T-helper 2 cell treated with Interferon-gamma antibody and Interleukin-4, amounts not matched to agents 5 μg/mL and 100 μg/mL, for 36 hours (primary cell): ENCODE measurements at places on chromosomes 12 and 14.

DNA sequence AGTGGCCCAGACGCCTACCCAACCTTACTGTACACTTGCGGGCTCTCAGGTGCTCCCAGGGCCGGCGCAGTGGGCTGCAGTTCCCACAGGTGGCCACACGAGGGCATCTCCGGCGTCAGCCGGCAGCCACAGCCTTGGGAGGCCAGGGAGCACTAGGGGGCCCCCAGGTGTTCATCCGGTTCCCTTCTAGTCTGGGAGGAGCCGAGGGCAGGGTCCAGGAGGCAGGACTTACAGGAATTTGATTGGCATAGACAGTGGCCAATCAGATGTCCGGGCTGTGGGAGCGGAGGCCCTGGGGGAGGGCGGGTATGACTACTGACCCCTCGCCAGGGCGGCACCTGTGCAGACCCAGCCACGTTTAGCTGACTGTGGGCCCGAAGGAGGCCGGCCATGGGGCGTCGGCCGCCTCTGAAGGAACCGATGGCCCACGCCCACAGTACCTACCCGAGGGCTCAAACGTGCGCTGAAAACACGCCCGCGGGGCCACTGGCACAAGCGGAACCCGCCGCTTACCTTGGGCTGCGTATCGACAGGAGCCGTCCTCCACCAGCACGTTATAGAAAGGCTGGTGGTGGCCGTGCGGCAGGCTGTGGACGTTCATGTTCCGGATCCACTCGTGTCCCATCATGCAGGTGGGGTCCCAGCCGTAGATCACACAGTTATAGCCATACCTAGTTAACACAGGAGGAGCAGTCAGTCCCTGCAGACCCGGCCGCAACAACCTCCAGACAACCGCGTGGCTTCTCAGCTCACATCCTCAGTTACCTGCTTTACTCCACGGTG, 34.8 kb downstream of the FBXO21 start:
- no peak overlapping the region for H3K4me3 ChIP-seq
- no peak overlapping the region for H3K27ac ChIP-seq
- H3K27me3 ChIP-seq: no peaks in the 10 kb centered on the region
- H3K36me3 ChIP-seq: peaks cover 52% of the 10 kb centered on the region
- H3K4me1 ChIP-seq: peaks cover 17% of the 10 kb centered on the region

DNA sequence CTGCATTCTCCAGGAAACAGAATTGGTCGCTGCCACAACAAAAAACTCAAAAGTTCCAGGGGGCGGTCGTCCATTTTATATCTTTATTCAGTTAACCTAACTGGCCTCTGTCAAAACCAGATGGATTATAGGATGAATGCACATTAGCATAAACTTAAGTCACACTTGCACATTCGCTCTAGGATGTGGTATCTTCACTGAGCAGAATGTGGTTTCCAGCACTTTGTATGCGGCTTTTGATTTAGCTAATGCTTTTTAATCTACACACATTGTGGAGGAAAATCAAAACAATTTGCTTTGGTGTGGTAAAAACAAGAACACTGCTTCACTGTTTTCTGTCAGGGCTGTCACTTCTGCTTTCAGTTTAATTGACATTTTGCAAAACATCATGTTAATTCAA, 4.5 kb downstream of the TAS2R50 start:
- peak; percentile 43 for DNase-seq
- H3K27me3 ChIP-seq: peaks cover 58% of the 10 kb centered on the region
- peaks cover 4% of the 10 kb centered on the region for H3K36me3 ChIP-seq
- peaks cover 21% of the 10 kb centered on the region for H3K4me1 ChIP-seq

DNA sequence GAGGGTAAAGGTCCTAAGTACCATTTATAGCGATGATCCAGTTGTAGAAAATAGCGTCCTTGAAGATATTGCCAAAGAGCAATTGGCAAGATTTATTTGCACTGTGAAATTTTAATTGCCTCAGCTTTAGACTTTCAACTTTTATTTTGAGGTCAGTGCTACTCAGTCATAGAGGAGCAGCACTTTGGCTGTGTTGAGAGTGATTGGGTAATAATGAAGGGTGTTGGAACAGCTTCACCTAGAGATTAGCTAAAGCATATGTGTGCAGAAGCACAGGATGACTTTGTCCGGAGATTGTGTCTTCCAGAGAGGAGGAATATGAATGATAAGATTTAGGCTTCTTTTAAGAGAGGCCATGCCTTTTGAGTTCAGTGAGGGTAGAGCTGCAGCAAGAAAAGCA, 164.8 kb downstream of the NPAS3 start:
- H3K36me3 ChIP-seq: no peaks in the 10 kb centered on the region
- no peak overlapping the region for H3K4me3 ChIP-seq
- DNase-seq: no peak
- no peaks in the 10 kb centered on the region for H3K4me1 ChIP-seq
- no peaks in the 10 kb centered on the region for H3K27me3 ChIP-seq
- H3K27ac ChIP-seq: no peak overlapping the region

- no peaks in the 10 kb centered on the region for H3K4me1 ChIP-seq
- H3K27me3 ChIP-seq: no peaks in the 10 kb centered on the region
- H3K36me3 ChIP-seq: no peaks in the 10 kb centered on the region
- DNase-seq: no peak
Observed at GRCh38 chr12:82810568-82810967, 123.9 kb downstream of the TMTC2 start.

DNA sequence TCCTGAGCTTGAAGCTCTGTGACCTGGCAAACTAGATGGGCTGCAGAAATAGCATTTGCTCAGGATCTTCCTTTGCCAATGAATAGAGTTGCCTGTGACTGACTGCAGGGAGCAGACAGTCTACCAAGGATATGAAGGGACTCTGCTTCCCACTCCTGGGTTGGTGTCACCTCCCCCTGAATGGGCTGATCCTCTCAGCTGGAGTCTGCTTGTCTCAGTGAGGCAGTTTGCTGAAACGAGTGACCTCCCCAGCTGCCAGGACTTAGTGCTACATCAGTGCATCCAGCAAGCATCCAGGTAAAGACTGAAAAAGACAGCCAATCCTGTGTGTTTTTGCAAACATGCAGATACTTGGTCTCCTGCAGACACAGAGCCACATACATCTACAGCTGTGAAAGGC, 28.5 kb downstream of the PAH start:
- H3K27me3 ChIP-seq: no peaks in the 10 kb centered on the region
- no peaks in the 10 kb centered on the region for H3K36me3 ChIP-seq
- H3K4me3 ChIP-seq: no peak overlapping the region

DNA sequence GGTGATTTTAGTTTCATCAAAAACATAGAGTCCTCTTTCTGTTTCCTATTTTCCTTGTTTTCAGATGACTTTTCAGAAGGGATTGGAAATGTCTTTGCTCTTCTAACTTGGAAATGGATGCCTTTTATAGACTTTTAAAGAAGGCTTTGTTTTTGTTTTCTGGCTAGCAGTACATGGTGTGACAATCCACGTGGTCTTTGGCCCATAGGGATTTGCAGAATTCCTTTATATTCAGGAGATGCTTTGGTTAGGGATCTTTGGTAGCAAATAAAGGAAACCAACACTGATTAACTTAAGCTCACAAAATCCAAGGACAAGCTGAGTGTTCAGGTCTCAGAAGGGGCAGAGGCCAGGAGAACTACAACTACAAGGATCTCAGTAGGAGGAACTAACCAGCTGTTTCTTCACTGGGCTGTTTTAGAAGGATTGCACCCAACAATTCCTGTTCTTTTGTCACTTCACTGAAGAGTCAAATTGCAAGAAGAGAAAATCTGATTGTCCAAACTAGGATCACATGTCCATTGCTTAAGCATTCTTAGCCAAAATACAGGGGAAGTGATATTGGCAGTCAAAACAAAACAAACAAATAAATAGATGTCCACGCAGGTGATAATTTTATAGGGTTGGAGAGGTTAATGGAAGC, 58.6 kb upstream of the MANSC4 start:
- peaks cover 3% of the 10 kb centered on the region for H3K27me3 ChIP-seq
- H3K4me3 ChIP-seq: no peak overlapping the region
- no peaks in the 10 kb centered on the region for H3K4me1 ChIP-seq
- no peak overlapping the region for H3K27ac ChIP-seq
- H3K36me3 ChIP-seq: no peaks in the 10 kb centered on the region

- H3K4me3 ChIP-seq: peak overlapping the region; percentile 95
- no peak for DNase-seq
- H3K27ac ChIP-seq: peak overlapping the region; percentile 95
- peaks cover 21% of the 10 kb centered on the region for H3K4me1 ChIP-seq
- H3K36me3 ChIP-seq: no peaks in the 10 kb centered on the region
Observed at GRCh38 chr12:55715169-55715764, 579 bp upstream of the BLOC1S1 start.

DNA sequence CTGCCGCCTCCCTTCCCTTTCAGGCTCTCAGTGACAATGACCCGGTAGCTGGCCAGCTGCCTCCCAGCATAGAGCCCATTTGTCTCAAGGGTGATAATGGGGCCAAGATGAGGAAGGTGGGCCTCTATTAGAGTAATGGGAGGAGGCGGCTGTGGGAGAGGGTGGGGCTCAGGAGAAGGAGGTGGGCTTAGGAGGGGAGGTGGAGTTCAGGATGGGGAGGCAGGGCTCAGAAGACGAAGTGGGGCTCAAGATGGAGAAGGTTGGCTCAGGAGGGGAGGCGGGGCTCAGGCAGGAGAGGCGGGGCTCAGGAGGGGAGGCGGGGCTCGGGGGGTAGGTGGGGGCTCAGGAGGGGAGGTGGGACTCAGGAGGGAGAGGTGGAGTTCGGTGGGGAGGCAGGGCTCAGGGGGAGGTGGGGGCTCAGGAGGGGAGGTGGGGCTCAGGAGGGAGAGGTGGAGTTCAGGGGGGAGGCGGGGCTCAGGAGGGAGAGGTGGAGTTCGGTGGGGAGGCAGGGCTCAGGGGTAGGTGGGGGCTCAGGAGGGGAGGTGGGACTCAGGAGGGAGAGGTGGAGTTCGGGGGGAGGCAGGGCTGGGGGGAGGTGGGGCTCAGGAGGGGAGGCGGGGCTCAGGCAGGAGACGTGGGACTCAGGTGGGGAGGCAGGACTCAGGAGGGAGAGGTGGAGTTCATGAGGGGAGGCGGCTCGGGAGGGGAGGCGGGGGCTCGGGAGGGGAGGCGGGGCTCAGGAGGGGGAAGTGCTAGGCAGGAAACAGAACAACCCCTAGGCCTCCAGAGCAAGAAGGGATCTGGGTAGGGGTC, 36.8 kb downstream of the IQSEC3 start:
- H3K27me3 ChIP-seq: no peaks in the 10 kb centered on the region
- H3K27ac ChIP-seq: no peak overlapping the region
- H3K36me3 ChIP-seq: no peaks in the 10 kb centered on the region
- no peak overlapping the region for H3K4me3 ChIP-seq
- H3K4me1 ChIP-seq: no peaks in the 10 kb centered on the region

- no peak overlapping the region for H3K27ac ChIP-seq
- DNase-seq: no peak
- H3K36me3 ChIP-seq: no peaks in the 10 kb centered on the region
- no peak overlapping the region for H3K4me3 ChIP-seq
- peaks cover 8% of the 10 kb centered on the region for H3K4me1 ChIP-seq
Observed at GRCh38 chr14:104803912-104804410, 3.1 kb downstream of the ZBTB42 start.

GRCh38 chr12:1691123-1692007, 495 bp downstream of the ADIPOR2 start:
- H3K4me1 ChIP-seq: peaks cover 37% of the 10 kb centered on the region
- H3K4me3 ChIP-seq: peak overlapping the region; percentile 98
- peaks cover 19% of the 10 kb centered on the region for H3K36me3 ChIP-seq
- DNase-seq: no peak

DNA sequence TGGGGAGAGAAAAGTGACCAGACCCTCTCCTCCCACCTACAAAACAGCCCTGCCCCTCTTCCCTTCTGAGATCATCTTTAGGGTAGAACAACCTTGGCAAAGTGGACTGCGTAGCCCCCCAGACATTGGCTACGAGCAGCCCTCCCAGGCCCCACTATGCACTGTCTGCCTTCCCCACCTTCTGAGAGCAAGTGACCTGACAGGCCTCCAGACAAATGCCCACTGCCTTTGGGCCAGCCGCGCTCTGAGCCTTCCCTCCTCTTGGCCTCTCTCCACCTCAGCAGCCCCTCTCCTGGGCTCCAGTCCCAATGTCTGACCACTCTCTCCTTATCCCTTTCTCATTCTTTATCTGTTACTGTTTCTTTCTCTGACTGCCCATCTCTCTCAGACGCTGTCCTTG, 46.5 kb upstream of the CCND2 start:
- no peak overlapping the region for H3K27ac ChIP-seq
- H3K27me3 ChIP-seq: peaks cover 7% of the 10 kb centered on the region
- H3K4me3 ChIP-seq: no peak overlapping the region
- H3K36me3 ChIP-seq: no peaks in the 10 kb centered on the region
- no peak for DNase-seq
- peaks cover 11% of the 10 kb centered on the region for H3K4me1 ChIP-seq

GRCh38 chr12:50102131-50102531, 1.7 kb upstream of the GPD1 start:
- H3K27me3 ChIP-seq: no peaks in the 10 kb centered on the region
- no peak overlapping the region for H3K27ac ChIP-seq
- H3K4me3 ChIP-seq: no peak overlapping the region
- H3K4me1 ChIP-seq: no peaks in the 10 kb centered on the region
- no peak for DNase-seq
